ENCODE measurements at places on chromosomes 2 and 18.
A peak's percentile ranks its signal among the peaks of the same experiment; 100 is the strongest.

- DNase-seq = peak; percentile 4
Measured at GRCh38 chr2:72263776-72264060, 116.1 kb upstream of the CYP26B1 start.

- DNase-seq = no peak
Measured at GRCh38 chr2:188452084-188452483, 160.4 kb downstream of the GULP1 start.

DNA sequence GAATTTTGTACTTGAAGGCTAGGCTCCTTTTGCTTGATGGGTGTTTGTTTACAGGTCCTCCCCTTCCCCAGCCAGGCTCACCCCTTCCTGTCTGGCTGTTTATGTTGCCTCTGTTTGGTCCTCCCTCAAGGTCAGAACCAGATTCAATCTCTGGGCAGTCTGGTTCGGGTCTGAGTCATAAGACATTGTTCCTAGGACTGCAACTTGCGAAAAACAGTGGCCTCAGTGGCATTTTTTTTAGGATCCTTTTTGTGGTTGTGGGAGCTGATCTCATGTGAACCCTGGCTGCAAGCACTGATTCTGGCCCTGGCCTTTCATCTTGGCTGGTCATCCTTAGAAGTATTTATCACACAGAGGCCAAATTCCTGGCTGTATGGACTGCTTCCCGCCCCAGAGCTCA is 370.4 kb downstream of the CLIP4 start:
- DNase-seq = no peak

- no peak for DNase-seq
Measured at GRCh38 chr18:63604791-63605567, 17.8 kb downstream of the SERPINB13 start.

DNA sequence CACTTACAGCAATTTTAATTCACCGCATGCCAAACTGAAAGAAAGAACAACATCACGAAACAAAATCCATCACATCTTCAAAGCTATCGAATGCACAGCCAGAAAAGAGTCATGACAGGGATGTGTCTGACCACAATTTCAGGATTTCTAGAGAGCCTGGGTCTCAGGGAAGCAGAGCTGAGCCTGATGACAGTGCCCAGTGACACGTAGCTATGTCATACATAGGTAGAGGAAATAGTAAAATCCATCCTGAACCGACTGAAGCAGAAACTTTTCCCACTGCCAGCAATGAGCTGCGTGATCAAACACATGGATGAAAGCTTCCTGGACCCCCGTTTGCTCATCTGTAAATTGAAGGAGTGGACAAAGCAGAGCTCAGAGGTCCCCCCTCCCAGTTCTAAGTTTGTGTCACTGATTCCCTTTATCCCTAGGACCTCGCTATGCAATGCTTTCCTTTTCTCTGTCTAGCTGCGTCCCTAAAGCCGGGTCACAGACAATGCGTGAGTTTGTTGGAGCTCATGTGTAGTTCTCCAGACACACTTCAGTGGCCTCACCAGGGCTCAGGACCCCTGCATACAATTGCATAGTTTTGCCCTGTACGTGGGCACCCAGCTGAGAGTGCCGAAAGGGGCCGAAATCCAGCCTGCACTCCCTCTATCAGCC is 37.6 kb downstream of the CCBE1 start:
- DNase-seq = no peak

GRCh38 chr2:96604104-96604503 is 34.0 kb downstream of the KANSL3 start:
- DNase-seq = no peak

- DNase-seq = no peak
Measured at GRCh38 chr2:42089340-42089925, 41.6 kb downstream of the PKDCC start.

- no peak for DNase-seq
Measured at GRCh38 chr2:6764968-6765723, 100.6 kb downstream of the CMPK2 start.

- DNase-seq = no peak
Measured at GRCh38 chr2:69964353-69964841, 3.0 kb upstream of the ASPRV1 start.

- no peak for DNase-seq
Measured at GRCh38 chr2:126778561-126779501, 119.9 kb upstream of the TEX51 start.

- no peak for DNase-seq
Measured at GRCh38 chr2:120323807-120324399, 22.0 kb upstream of the INHBB start.

DNA sequence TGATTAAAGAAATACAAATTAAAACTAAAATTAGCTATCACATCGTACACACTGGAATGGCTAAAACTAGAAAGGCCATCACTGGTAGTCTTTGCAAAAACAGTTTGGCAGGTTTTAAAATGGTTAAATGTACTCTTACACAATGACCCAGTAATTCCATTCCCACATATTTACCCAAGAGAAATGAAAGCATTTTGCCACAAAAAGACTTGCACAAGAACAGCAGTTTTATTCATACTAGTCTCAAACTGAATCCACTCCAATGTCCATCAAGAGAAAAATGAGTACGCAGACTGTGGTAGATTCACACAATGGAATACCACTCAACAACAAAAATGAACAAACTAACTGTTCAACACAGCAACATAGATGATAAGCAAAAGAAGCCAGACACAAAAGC is 29.1 kb downstream of the SP140L start:
- DNase-seq = no peak

All from hippocampal formation (tissue), 2 donors.